ENCODE measurements at places on chromosomes 2 and 18.

- DNase-seq = peak; percentile 74
These were observed 135.9 kb downstream of the TGIF1 start for GRCh38 chr18:3585656-3586509.

GRCh38 chr2:97645112-97645694, 659 bp upstream of the COX5B start:
- DNase-seq = no peak

DNA sequence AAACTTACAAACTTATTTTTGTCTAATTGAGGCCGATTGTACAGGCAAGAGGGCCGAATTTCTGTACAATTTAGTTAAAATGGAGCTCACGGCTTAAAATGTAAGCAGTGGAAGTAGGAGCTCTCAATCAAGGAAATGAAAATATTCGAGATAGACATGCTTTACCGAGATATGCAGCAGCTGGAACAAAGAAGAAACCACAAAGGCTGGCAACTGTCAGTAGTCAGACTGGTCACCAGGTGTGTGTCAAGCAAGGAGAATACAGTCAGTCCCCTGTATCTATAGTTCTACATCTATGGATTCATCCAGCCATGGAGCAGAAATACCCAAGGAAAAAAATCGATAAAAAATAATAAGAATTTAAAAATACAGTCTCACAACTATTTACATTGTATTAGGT, 122.6 kb downstream of the WDSUB1 start:
- no peak for DNase-seq

DNA sequence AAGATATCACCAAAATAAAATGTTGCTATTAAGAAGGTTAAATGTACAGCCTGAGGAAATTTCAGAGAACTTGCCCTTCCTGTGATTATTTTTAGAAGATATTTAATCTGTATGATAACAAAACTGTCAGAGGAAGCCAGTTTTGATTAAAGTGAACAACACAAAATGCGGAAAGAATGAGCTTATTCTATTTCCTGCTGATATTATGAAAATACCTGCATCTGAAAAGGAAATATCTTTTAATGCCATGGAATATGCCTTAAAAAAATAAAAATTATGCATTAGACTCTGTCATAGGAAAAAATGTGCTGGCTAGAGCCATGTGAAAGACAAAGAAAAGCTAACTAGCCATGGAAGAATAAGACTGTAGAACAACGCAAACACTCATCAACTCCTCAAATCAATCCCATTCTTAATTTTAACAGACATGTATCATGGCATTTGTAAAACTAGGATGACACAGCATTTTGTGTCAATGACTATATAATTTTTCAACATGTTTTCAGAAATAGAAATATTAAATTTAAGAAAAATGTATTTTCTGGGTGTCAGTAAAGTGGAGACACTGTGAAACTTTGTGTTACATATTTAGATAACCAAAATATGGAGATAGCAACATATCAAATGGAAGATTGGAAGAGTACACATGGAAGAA, 1768.2 kb downstream of the SUCLG1 start:
- no peak for DNase-seq

- no peak for DNase-seq
These were observed 27.6 kb downstream of the C2orf76 start for GRCh38 chr2:119338826-119339561.

- DNase-seq = no peak
These were observed 4.5 kb upstream of the ATL2 start for GRCh38 chr2:38381381-38382143.

DNA sequence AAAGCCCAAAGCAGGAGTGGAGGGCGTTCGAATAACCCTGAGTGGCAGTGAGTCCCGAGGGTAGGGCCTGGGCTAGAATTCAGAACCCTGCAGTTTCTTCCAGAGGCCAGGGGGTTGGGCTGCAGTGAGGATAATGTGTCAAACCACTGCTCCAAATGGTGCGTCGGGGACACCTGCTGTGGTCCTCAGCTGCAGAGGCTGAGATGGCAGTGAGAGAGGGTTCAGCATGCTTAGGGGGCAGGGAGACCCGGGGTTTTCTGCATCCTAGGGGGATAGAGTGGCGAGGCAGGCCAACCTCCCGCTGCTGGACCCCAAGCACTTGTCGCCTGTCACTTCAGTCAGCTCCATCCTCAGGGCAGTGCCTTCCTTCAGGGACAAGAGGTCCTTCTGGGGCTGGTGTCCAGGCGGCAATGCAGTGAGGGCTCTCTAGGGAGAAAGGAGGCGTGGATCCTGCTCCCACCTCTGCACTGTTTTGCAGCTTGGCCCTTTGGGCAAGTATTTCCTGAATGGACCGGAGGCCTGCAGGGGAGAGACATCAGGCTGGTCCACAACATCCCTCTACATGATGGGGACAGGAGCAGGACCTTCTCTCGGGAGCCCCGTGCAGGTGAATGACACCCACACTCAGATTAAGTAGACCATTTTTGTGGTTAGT, 8.4 kb upstream of the NTSR2 start:
- no peak for DNase-seq

DNA sequence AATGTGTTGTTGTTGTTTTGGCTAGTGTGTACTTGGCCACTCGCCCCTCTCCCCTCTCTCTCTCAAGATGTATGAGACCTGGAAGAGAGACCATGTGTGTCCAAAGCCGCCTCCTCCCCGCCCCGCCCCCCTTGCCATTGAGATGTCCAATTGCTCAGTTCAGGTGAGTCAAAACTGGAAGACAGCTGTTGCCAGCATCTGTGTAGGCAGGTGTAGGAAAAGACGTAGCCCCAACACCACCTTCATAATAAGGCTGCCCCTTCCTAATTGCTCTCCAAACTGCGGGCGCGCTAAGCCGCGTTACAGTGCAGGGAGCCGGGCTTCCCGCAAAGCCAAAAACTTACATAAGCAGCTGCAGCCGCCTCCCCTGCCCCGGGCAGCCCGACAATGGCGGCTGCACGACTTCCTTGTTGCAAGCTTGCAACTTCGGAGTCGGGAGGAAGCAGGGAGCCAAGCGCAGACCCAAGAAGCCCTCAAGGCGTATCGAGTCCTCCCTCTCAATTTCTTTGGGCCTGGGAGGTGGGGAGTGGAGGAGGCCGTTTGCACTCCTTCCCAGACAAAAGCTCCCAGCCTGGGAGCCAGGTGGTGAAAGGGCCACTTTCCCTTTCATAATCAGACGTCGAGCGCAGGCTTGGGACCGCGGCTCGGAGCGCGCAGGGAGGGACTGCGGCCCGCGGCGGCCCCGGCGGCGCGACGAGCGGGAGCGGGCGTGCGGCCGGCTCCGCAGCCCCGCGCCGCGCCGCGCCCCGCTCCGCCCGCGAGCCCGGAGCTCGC, 882 bp downstream of the ZBTB14 start:
- DNase-seq = peak; percentile 63

- DNase-seq = peak; percentile 3
These were observed 21.4 kb downstream of the ZNF24 start for GRCh38 chr18:35322486-35323458.

GRCh38 chr2:119025013-119025412, 83.0 kb downstream of the MARCO start:
- DNase-seq = peak; percentile 0

DNA sequence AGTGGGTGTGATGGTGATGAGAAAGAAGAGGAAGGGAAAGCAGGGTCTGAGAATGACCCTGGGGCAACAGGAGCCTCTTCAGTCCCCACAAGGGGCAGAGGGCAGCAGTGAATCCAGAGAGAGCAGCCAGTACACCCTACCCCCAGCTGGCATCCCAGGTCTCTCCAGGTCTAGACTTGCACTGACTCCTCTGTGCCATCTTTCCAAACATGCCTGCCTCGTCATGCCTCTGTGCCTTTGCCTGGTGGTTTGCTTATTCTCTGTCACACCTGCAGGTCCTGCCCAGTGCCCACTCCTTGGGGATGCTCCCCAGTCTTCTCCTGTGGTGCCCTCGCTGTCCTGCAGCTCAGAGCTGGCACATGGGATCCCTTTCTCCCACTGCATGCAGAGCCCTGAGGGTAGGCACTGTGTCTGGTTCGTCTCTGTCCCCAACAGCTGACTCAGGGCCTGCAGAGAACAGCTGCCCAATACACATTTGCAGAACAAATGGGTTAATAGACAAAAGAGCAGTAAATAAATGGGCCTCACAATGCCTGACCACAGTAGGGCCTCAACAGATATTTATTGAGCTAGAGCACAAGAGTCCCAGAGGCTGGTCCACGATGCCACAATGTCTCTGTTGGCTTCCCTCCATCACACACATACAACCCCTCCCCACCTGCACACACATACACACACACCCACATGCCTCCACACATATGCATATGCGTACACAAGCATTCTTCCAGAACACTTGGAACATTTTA, 89.8 kb downstream of the HS1BP3 start:
- no peak for DNase-seq

GRCh38 chr2:88066543-88066942, 1.1 kb upstream of the SMYD1 start:
- no peak for DNase-seq

DNA sequence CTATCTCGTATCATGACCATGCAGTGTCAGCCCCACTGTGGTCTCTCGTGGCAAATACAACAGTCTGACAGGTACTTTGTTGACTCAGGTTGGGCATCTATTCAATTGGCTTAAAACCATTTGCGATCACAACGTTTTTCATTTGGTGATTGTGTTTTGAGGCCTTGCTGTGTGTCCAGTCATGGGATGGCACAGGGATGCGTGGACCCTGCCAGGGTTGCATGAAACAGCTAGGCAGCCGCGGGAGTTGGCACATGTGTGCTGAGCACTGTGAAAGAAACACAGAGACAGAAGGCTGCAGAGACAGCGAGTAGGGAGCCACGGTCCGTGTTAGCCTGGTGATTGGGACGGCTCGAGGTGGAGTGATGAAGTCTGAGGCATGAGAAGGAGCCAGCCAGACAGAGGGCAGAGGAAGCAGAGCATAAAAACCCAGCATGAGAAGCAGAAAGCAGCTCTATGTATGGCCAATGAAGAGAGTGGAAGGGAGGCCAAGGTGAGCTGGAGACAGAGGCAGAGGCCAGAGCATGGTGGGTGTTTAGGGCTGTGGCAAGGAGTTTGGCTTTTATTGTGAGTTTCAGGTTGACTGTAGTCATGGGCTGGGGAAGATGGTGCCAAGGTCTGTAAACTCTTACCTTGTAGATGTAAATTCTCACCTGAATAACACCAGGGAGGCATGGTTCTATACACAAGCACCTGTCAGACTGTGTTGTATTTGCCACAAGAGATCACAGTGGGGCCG, 31.8 kb upstream of the IL1R1 start:
- DNase-seq = no peak

DNA sequence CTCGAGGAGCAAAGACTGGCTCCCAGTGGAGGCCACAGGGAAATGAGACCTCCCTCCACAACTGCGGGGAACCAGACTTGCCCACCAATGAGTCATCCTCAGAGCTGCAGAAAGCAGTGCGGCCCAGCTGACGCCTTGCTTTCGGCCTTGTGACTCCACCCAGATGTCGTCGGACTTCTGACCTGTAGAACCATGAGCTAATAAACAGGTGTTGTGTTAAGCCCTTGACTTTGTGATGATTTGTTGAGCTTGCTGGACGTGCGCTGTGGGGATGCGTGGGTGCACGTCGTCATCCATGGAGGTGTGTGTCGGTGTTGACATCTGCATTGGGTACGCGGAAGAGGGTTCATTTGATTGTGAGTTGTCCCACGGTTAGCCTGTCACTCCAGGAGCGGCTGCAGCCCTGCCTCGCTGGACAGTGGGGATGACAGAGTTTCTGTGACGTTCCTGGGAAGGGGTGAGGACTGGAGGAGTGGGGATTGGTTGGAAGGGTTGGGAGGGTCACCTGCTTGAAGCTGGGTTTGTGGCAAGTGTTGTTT, 154.1 kb downstream of the SH3BP4 start:
- no peak for DNase-seq

GRCh38 chr2:191382801-191383200, 137.6 kb downstream of the MYO1B start:
- no peak for DNase-seq

DNA sequence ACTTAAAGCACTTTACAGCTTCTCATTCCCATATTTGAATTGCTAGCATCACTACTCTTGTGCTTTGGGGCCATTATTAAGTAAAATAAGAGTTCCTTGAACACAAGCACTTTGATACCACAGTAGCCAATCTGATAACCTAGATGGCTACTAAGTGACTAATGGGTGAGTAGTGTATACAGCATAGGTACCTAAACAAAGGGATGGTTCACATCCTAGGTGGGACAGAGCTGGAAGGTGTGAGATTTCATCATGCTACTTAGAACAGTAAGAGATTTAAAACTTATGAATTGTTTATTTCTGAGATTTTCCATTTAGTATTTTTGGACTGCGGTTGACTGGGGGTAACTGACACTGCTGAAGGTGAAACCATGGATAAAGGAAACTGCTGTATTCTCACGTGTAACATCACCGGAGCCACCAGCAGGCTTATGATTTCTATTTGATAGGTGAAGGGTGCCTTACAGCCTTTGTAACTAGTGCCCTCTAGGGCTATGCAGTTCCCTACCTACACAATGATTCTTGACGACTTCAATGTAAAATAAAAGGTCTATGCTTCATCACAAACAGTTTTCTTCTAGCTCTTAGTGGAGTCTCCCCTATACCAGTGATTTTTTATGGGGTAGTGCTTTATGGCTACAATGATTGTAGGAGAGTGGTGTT, 22.1 kb upstream of the CRIM1 start:
- DNase-seq = no peak

GRCh38 chr2:186919296-186919695, 70.3 kb upstream of the ZSWIM2 start:
- peak; percentile 16 for DNase-seq

DNA sequence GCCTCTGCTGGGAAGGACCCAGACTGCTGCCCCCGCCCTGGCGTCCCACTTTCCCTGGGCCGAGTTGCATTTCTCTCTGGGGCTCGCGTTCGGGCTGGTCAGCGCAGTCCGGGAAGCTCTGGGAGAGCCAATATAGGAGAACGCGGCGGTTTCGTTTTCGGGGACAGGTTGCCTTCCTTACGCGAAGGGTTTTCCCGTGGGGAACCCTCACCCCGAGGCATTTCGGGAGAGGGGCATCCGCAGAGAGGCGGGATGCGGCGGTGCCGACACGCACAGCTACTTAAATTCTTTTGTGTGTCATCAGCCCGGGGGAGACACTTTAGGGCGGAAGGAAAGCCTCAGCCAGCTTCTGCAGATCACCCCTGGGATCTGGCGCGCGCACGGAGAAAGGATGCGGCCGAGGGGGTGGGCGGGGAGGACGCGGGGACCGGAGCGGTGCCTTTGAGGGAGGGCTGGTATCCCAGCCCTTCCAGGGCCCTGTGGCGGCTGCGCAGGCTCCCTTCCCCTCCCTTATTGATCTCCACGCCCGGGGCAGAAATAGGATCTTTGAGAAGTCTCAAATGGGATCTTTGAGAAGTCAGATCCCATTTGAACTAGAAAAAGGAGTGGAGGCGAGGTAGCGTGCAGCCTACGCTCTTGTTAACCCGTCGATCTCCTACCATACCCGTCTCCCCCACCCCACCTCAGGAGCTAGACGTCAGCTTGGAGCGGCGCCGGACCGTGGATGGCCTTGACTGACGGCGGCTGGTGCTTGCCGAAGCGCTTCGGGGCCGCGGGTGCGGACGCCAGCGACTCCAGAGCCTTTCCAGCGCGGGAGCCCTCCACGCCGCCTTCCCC, 1.2 kb downstream of the GATA6 start:
- peak; percentile 86 for DNase-seq

GRCh38 chr2:110992886-110993285, 127.8 kb upstream of the BCL2L11 start:
- DNase-seq = no peak
